ENCODE measurements at places on chromosomes 5 and 9.

- DNase-seq = no peak
These were observed 53.7 kb upstream of the VLDLR start for GRCh38 chr9:2567922-2568321.

- peak; percentile 36 for DNase-seq
These were observed at the start of gene ECPAS for GRCh38 chr9:111483858-111484571. ECPAS (minus strand) TSS chr9:111484383; CDS start chr9:111472918, 11,465 bp downstream.

DNA sequence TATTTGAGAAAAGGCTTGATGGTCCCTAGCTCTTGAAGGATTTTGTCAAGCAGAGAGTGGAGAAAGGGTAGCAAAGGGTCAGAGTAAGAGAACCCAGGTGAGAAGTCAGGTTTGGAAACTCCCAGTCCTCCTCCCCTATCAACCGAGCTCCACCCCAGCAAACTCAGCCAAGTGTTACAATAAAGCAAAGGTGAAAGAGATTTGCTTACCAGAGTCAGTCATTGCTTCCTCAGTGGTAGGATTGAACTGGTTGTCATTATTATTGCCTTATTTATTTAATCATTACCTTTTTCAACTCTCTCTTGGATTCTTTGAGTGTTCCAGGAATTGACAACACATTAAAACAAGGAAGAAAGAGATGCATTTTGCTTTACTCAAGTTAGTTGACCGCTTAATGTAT, 80.5 kb downstream of the RFK start:
- no peak for DNase-seq

- DNase-seq = no peak
These were observed 7.5 kb upstream of the PSAT1 start for GRCh38 chr9:78289474-78289873.

- DNase-seq = no peak
These were observed 559.2 kb downstream of the PSAT1 start for GRCh38 chr9:78856144-78856543.

DNA sequence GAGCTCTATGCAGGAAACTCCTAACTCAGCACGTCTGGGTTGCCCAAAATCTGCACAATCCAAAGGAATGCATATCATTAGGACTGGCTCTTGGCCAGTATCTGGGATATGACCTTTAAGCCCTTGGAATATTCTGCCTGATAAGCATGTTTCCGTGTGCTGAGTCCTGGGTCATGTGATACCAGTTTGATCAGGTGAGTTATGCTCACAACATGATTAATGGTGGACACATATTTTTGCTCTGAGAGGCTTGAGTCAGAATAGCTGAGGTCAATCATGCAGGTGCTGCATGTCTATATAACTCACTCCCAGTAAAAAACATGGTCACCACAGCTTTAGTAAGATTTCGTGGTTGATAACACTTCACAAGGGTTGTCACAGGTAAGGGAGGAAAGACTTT, 408.8 kb downstream of the YTHDC2 start:
- DNase-seq = no peak

- DNase-seq = no peak
These were observed 107.1 kb downstream of the PHF2 start for GRCh38 chr9:93683331-93684134.

DNA sequence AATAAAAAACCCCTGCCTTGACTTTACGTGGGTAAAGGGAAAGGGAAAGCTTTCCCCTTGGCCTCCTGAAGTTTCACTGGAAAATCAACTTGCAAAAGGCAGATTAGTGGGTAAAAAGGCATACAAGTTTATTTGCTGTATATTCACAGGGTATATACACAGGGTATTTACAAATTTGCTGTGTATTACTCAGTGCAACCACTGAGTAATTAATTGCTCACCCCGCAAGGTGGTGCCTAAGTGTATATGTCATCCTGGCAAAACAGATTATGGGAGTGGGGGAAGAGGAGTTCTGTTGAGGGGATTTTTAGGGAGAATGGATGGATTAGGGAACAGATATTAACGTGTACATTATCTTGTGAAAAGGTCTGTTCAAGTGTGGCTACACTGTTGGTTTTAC, 7.1 kb upstream of the RARS1 start:
- DNase-seq = no peak

DNA sequence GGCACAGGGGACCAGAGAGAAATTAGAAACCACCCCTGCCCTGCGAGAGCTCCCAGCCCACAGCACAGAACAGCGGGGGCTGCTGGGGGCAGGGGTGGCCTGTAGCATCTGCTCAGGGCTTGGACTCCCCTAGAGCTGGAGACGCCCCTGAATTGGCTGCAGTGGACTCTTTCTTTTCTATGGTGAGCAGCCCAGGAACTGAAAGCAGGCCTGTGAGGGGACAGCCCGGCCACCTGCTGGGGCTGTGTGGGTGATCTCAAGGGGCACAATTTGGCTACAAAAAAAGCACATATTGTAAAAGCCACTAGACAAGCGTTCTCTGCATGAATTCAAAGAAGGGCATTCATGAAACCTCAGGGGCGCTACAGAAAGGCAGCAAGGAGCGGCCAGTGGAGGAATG, 57.5 kb upstream of the ICE1 start:
- DNase-seq = no peak

GRCh38 chr5:132820162-132820754, 7.2 kb downstream of the SOWAHA start:
- peak; percentile 73 for DNase-seq

DNA sequence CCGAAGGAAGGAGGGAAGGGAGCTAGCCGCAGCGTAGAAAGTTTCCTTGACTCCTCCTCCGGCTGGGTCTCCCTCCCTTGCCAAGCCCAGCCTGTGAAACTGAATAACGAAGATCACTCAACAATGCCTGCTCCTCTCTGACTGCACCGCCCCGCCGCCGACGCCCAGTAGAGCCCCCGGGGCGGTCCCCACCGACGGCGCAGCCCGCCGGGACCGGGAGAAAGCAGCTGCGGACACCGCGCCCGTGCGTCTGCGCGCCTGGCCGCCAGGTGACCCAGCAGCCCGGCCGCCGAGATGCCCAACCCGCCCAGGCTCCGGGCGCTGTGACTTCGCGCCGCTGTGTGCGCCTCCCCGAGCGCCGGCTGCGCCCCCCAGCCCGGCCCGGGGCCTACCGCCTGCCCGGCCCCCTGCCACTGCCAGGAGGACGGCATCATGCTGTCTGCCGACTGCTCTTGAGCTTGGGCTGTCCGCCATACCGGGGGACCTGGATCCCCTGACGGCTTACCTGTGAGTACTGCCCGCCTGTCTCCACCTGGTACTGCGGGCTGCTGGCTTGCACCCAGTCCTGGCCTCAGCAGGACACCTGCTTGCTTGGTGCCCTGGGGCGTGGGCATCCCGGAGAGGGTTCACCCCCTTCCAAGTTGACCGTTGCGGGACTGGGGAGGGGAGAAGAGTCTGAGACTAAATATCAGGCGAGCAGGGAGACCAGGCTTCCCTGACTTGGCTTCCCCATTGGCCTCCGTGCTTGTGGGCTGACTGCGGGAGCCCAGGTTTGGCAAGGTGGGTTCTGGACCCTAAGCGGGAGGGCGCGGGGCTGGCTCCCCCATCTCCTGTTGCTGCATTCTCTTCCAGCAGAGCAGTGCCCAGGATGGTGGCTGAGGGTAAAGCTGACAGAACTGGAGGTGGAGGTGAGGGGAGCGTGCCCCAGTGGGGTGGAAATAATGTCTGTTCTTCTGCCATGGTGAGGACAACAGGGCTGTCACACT, 26.2 kb upstream of the SPTLC1 start:
- no peak for DNase-seq

GRCh38 chr9:93265301-93265971, 81.5 kb downstream of the WNK2 start:
- DNase-seq = no peak

DNA sequence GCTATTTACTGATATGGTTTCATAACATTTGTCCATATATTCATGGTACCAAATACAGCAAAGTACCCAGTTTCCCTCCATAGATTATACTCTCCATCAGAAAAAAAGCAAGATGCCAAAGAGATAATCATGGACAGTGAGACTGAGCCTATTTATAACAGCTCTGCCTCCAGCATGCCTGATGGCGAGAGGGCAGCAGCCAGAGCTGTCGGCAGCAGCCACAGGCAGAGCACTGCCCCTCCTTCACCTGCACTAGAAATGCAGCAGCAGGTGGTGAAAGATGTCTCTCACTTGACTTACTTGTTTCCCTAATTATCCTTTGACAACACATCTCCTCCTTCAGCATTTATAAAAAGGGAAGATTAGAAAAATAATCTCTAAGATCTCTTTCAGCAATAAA, 32.4 kb downstream of the CTNNAL1 start:
- DNase-seq = no peak

DNA sequence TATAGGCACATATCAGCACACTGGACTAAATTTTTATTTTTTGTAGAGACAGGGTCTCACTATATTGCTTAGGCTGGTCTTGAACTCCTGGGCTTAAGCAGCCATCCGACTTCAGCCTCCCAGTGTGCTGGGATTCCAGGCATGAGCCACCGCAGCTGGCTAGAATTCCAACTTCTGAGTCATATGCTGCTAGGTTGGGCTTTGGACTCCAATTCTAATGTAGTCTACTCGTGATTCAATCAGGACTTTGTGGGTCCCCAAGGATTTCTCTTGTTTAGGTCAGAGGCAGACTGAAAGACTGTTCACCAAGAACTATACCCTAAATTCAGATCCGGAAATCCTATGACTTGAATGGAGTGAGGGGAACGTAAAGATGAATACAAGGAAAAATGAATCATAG, 68.2 kb upstream of the CHD1 start:
- no peak for DNase-seq

DNA sequence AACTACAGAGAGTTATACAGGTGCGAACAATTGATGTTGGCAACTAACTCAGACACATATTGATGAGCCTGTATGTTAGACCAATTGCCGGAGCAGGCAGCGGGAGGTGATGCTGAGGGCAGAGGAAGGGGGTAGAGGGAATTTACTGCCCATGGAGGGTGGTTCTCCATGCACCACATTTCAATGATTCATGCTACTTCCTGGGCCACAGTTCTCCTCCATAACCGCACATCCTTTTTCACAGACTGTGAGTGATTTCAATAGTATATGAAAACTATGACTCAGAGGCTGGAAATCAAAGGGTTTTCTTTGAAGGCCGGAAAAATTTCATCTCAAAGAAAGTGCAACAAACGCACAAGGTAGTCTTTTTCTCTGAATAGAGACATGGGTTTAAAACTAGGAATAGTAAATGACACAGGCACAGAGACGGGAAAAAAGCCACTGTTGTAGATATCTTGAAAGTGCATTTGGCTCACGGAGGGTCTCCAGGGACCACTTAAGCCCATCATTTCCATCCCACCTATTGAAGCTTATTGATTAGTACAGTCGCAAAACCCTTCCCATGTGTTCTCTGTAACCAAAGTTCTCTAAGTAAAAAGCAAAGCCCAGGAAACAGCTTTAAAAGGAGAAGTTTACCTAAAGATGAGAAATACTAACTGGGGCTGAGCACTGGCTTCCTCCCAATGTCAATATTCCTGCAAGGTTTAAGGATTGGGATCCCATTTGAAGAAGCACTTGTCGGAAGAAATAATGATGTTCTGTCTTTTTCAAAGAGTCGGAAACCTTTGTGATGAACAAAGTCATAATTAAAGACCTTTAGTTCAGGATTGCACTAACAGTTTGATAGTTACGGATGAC, 28.0 kb upstream of the ADAM19 start:
- DNase-seq = peak; percentile 17

- DNase-seq = no peak
These were observed 121.1 kb downstream of the LHX2 start for GRCh38 chr9:124132671-124133147.

DNA sequence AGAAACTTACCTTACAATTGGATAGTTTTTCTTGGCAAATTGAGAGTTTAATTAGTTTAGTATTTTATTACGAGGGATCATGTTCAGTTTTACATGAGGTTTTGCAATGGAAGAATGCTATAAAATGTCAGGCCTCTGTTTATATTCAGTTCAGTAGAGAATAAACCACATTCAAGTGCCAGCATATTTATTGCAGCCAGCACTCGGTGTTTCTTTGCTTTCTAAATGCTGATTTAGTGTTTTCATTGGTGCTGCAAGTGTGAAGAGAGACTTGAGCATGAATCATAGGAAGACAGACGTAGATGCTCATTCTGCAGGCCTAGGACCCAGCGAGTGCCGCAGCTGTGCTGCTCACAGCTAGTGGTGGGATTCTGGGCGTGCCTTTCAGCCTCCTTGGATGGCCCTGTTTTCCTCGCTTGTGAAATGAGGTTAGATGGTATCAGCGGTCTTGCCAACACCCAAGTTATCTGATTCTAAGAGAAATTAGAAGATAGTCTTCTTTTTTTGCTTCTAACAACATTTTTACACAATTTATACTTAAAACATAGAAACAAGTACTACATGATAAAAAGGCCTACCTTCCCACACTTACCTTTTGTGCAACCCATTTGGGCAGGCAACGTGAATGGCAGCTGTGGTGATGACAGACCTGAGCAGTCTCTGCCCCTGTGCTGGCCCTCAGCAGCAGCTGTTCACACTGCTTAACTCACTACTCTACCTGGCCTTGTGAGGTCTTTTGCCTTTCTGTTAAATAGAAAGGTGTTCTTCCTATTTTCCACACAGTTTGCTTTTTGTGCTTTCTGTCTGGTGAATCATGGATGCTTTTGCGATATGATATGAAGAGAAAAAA, 26.8 kb upstream of the TNFAIP8 start:
- DNase-seq = peak; percentile 34

DNA sequence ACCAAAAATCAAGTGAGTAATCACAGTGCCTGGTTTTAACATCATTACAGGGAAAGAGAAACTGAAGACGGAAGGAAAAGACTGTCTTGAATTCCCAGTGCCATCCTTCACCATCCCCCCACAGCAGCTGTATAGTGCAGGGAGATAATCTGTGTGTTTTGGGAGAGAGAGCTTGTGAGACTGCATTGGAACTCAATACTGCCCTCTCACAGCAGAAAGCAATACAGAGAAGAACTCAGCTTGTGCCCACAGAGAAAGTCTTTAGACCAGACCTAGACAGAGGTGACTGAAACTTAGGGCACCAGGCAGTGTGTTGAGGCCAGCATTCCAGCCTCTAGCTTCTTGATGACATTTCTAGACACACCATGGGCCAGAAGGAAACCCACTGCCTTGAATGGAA, 754.7 kb upstream of the CDH6 start:
- DNase-seq = no peak

- DNase-seq = no peak
These were observed 335.8 kb downstream of the IRX2 start for GRCh38 chr5:2415678-2416077.

GRCh38 chr5:159128070-159128541, 28.4 kb upstream of the EBF1 start:
- no peak for DNase-seq

DNA sequence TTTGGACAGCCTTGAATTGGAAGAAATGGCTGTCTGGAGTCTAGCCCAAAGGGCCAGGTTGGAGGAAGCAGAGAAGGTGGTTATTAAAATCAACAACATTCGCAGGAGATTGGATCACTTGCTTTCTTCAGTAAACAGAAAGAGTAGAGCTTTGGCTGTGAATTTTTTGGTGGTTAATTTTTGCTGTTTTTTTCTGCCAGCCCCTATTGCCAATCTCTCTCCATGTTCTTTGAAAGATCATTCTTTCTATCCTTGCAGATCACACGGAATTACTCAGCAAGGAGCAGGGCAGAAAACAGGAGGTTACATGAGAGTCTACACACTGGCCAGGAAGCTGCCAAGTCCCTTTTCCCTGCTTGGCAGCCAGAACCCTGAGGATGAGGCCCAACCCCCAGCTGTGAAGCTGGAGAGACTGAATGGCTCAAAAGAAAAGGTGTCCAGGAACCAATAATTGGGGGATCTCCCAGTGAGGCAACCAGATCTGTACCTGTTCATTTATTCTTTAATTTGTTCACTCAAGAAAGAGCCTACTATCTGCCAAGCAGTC, 13.0 kb downstream of the GLRX start:
- DNase-seq = no peak
